ENCODE measurements at places on chromosomes 7 and 10. TPM values are rescaled to one million over a fixed set of nuclear protein-coding genes. Genes with fewer than 3 reads are reported as not detected.

LLCFC1 gene
- total RNA-seq, result not detected

GCK gene
- not detected for total RNA-seq

TMEM176B gene
- total RNA-seq, result 4.4 TPM

ADRA2A gene
- 0.47 TPM for total RNA-seq

VPS37D gene
- total RNA-seq, result 0.67 TPM

HOXA4 gene
- 8.1 TPM for total RNA-seq

TRIM4 gene
- 7.6 TPM for total RNA-seq

GPR158 gene
- total RNA-seq, result not detected

GRCh38 chr7:102132209-102132752, 154.4 kb upstream of the SH2B2 start:
- DNase-seq, result no peak
- no peak overlapping the region for H3K27ac ChIP-seq
- H3K36me3 ChIP-seq, result no peaks in the 10 kb centered on the region

DNA sequence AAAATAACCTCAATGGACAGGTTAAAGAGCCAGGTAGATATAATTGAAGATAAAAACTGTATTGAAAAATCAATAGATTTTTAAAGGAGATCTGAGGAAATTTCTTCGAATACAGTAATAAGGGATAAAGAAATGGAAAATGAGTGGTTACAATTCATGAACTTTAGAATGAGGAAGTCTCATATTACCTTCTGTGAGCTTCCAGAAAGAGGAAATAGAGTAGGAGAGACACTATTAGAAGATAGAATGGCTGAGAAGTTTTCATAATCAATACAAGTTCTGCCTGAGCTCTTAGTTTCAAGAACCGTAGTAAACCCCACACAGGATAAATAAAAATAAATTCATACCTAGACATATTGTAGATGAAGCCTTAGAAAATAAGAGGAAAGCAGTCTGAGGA, 11.5 kb downstream of the SDK1 start:
- H3K27me3 ChIP-seq, result no peaks in the 10 kb centered on the region
- no peaks in the 10 kb centered on the region for H3K4me1 ChIP-seq
- H3K27ac ChIP-seq, result no peak overlapping the region
- no peak overlapping the region for H3K4me3 ChIP-seq
- no peak for DNase-seq

GRCh38 chr7:34747176-34747781, 89.3 kb downstream of the NPSR1 start:
- no peak overlapping the region for H3K4me3 ChIP-seq
- H3K4me1 ChIP-seq, result no peaks in the 10 kb centered on the region
- H3K27me3 ChIP-seq, result no peaks in the 10 kb centered on the region
- no peak overlapping the region for H3K27ac ChIP-seq

DNA sequence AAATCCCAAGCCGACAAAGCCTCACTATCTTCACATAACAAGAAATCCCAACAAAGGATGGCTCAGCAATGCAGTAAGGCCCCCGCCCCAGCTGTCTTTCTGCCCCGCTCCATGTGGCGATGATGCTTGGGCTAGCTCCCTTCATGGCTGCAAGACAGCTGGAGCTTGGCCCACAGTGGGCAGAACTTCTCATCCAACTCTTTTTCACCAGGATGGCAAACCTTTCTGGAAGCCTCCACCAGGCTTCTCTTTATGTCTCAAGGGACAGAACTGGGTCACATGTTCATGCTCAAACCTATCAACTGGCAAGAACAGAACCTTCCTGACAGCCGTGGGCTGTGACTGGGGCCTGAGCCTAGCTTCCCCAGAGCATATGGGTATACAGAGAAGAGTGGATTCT, 260.5 kb upstream of the MKLN1 start:
- H3K27ac ChIP-seq, result peak overlapping the region; percentile 65
- DNase-seq, result no peak
- no peaks in the 10 kb centered on the region for H3K27me3 ChIP-seq
- H3K4me1 ChIP-seq, result peaks cover 44% of the 10 kb centered on the region

- no peaks in the 10 kb centered on the region for H3K36me3 ChIP-seq
- DNase-seq, result no peak
- H3K4me3 ChIP-seq, result no peak overlapping the region
- H3K4me1 ChIP-seq, result peaks cover 10% of the 10 kb centered on the region
- H3K27me3 ChIP-seq, result no peaks in the 10 kb centered on the region
Observed at GRCh38 chr7:114312649-114313048, 102.0 kb upstream of the FOXP2 start.

GRCh38 chr7:114652041-114652440, 237.4 kb downstream of the FOXP2 start:
- no peaks in the 10 kb centered on the region for H3K27me3 ChIP-seq
- no peaks in the 10 kb centered on the region for H3K36me3 ChIP-seq
- no peaks in the 10 kb centered on the region for H3K4me1 ChIP-seq
- no peak overlapping the region for H3K27ac ChIP-seq
- H3K4me3 ChIP-seq, result no peak overlapping the region

- H3K36me3 ChIP-seq, result no peaks in the 10 kb centered on the region
- H3K4me1 ChIP-seq, result peaks cover 3% of the 10 kb centered on the region
- H3K27me3 ChIP-seq, result no peaks in the 10 kb centered on the region
Observed at GRCh38 chr10:69416695-69417094, at the start of gene TACR2. TACR2 (minus strand) TSS chr10:69416918; CDS start chr10:69416323, 595 bp downstream.

DNA sequence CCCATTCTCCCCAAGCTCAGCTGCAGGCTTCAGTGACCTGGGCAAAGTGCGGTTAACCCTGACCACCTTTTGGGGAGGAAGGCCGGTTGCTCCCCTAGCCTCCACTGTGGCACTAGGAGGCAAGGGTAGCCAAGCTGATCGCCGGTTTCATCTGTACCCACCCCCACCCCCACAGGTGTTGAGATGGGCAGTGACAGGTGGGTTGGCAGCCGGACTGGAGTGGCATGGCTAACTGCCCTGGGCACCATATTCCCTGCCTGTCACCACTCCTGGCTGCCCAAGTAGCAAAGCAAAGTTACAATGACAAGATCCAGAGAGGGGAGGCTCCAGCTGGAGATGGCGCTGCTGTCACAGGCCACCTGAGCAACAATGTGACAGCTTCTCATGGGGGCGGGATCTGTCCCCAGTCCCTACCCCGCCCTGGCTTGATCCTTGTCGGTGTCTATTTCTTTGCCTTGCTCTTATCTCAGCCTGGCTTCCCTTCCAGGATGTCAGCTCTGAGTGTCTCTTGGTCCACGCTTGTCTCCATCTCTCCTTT, 27.0 kb upstream of the BMS1 start:
- peak overlapping the region; percentile 55 for H3K27ac ChIP-seq
- peaks cover 16% of the 10 kb centered on the region for H3K4me1 ChIP-seq
- DNase-seq, result peak; percentile 65
- H3K4me3 ChIP-seq, result peak overlapping the region; percentile 71
- no peaks in the 10 kb centered on the region for H3K36me3 ChIP-seq
- H3K27me3 ChIP-seq, result peaks cover 66% of the 10 kb centered on the region

DNA sequence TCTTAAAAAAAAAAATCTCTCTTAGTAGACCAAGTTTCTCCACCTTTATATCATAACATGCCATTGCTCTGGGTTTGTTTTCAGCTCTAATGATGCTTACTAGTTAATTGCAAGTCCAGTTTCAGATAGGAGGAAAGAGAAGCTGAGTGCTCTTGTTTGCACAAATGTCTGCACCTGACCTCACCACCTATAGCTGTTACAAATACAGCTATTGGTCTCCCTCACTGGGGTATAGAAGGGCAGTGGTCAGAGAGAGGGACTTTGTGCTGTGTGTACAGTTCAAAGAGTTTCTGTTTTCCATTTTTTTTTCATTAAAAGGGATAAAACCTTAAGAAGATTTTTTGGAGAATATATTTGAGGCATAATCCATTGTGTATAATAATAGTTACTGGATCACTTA, 52.7 kb downstream of the TAS2R16 start:
- no peak overlapping the region for H3K4me3 ChIP-seq
- H3K27ac ChIP-seq, result no peak overlapping the region
- DNase-seq, result no peak
- H3K27me3 ChIP-seq, result no peaks in the 10 kb centered on the region
- H3K36me3 ChIP-seq, result no peaks in the 10 kb centered on the region

GRCh38 chr7:102303669-102304422, 17.2 kb downstream of the SH2B2 start:
- peaks cover 43% of the 10 kb centered on the region for H3K4me1 ChIP-seq
- no peaks in the 10 kb centered on the region for H3K27me3 ChIP-seq
- H3K4me3 ChIP-seq, result peak overlapping the region; percentile 20
- DNase-seq, result peak; percentile 80

- DNase-seq, result no peak
- H3K4me3 ChIP-seq, result no peak overlapping the region
- no peaks in the 10 kb centered on the region for H3K4me1 ChIP-seq
- no peaks in the 10 kb centered on the region for H3K27me3 ChIP-seq
Observed at GRCh38 chr10:53646525-53646924, 873.9 kb upstream of the MBL2 start.

- H3K4me1 ChIP-seq, result peaks cover 28% of the 10 kb centered on the region
- DNase-seq, result no peak
- H3K27me3 ChIP-seq, result no peaks in the 10 kb centered on the region
- peaks cover 56% of the 10 kb centered on the region for H3K36me3 ChIP-seq
- H3K4me3 ChIP-seq, result no peak overlapping the region
Observed at GRCh38 chr10:5779730-5780129, 33.5 kb downstream of the GDI2 start.

- DNase-seq, result no peak
- no peak overlapping the region for H3K4me3 ChIP-seq
- H3K27me3 ChIP-seq, result no peaks in the 10 kb centered on the region
- no peaks in the 10 kb centered on the region for H3K36me3 ChIP-seq
Observed at GRCh38 chr10:65788271-65788670, 1137.6 kb upstream of the LRRTM3 start.

- no peaks in the 10 kb centered on the region for H3K27me3 ChIP-seq
- no peaks in the 10 kb centered on the region for H3K4me1 ChIP-seq
- no peak for DNase-seq
- no peak overlapping the region for H3K27ac ChIP-seq
- no peaks in the 10 kb centered on the region for H3K36me3 ChIP-seq
- no peak overlapping the region for H3K4me3 ChIP-seq
Observed at GRCh38 chr10:131436458-131436857, 124.9 kb upstream of the TCERG1L start.

All from psoas muscle (tissue), 8 donors.